ENCODE measurements at places on chromosomes 1 and 21.

- no peak for DNase-seq
Observed at GRCh38 chr1:44596511-44596910, 77.8 kb downstream of the TMEM53 start.

GRCh38 chr1:113453771-113454083, 63.4 kb downstream of the MAGI3 start:
- no peak for DNase-seq

DNA sequence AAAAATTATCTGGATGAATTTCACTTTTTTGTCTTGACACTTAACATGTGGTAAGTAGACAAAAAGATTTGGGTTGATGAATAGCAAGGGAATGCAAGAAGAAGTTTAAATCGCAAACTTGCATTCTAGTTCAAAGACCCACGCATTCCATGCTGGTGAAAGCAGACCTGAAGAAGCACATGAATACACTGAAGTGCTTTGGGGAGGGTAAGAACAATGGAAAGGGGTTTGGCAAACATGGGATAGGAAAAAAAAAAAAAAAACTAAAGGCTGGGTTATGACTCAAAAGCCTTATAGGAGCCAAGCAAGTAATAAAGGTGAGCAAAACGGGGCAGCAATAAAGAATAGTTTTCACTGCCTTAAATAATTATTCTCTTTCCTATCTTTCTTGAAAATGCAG, 450.2 kb downstream of the LMO4 start:
- DNase-seq = no peak

- DNase-seq = no peak
Observed at GRCh38 chr1:82979593-82980236, 1019.2 kb downstream of the TTLL7 start.

GRCh38 chr1:89786628-89787214, 34.1 kb upstream of the LRRC8D start:
- DNase-seq = no peak

- DNase-seq = no peak
Observed at GRCh38 chr1:171507435-171507834, 22.1 kb downstream of the PRRC2C start.

DNA sequence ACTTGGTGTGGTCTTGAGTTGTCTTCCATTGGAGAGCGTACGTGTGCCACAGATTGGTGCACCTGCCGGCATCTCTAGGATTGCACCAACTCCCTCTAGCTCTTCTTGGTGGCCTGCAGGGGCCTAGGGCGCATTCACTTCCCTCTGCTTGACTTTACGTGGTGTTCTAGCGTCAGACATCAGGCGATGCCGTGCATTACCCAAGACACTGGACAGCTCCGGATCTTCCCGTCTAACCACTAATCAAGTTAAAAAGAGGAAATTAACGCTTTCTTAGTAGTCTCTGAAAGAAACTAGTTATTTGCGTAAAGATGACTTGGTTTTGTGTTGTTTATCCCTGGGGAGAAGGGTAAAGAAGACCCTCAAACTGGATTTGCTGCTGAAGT, 510 bp upstream of the IL10RB start:
- DNase-seq = peak; percentile 78

- DNase-seq = peak; percentile 34
Observed at GRCh38 chr1:1779691-1780597, 1.7 kb upstream of the NADK start.

GRCh38 chr1:164586591-164586990, 27.6 kb downstream of the PBX1 start:
- DNase-seq = no peak

- DNase-seq = no peak
Observed at GRCh38 chr1:66532798-66533783, 862 bp upstream of the SGIP1 start.

GRCh38 chr1:117346206-117346928, 20.9 kb upstream of the MAN1A2 start:
- no peak for DNase-seq

DNA sequence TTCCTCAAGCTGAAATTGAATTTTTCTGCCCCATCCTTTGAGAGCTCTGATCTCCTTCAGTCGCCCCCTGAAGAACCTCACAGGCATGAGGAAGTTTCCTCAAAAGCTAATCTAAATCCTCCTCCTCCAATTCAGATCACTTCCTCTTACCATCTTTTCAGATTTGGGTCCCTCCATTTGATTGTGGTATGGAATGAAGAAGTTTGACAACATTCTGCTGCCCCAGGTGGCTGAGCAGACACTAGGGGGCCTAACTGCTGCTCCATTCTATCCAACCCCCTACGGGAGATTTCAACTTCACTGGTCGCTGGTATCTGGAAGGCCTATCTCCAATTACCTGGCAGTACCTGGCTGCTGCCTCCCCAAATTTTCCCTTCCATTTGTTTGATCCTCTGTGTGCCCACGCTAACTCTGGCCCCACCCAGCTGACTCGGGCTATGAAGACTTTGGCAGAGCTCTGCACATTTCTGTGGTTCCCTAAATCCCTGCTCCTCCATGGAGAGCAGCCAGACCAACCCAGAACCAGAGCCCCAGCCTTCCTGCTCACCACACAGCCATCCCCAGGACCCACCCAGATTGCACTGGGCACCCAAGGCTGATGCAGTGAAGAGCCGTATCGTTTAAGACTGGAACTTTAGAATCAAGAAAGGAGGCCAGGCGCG, 7.8 kb downstream of the IRF6 start:
- DNase-seq = no peak

GRCh38 chr21:31349208-31349607, 5.1 kb upstream of the TIAM1 start:
- no peak for DNase-seq
